ENCODE measurements at places on chromosomes 5 and 9. TPM values are rescaled to one million over a fixed set of nuclear protein-coding genes. Genes with fewer than 3 reads are reported as not detected.
A peak's percentile ranks its signal among the peaks of the same experiment; 100 is the strongest.

DNA sequence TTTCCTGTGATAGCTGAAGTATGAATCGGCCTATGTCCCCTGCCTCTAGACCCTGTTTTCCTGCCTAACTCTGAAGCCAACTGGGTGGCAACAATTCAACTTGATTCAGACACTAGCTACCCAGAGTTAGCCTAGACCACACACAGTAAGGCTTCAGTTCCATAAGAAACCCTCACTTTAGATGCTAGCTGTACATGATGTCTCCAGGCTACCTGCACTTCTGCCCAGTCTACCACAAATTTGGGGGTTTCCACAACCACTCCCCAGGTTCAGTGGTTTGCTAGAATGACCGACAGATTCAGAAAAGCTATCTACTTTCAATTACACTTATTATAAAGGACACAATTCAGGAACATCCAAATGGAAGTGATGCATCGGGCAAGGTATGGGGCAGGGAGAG, 119.4 kb upstream of the VLDLR start:
- H3K4me1 ChIP-seq: no peaks in the 10 kb centered on the region
- peaks cover 3% of the 10 kb centered on the region for H3K36me3 ChIP-seq
- no peak overlapping the region for H3K27ac ChIP-seq
- H3K27me3 ChIP-seq: no peaks in the 10 kb centered on the region
- no peak for DNase-seq

- no peaks in the 10 kb centered on the region for H3K27me3 ChIP-seq
- H3K4me3 ChIP-seq: no peak overlapping the region
- no peak overlapping the region for H3K27ac ChIP-seq
Observed at GRCh38 chr9:33682551-33682950, 112.8 kb upstream of the PRSS3 start.

- H3K27ac ChIP-seq: no peak overlapping the region
- peaks cover 12% of the 10 kb centered on the region for H3K4me1 ChIP-seq
- no peaks in the 10 kb centered on the region for H3K27me3 ChIP-seq
- DNase-seq: no peak
- H3K36me3 ChIP-seq: no peaks in the 10 kb centered on the region
- H3K4me3 ChIP-seq: no peak overlapping the region
Observed at GRCh38 chr5:3639175-3639574, 43.5 kb downstream of the IRX1 start.

The SAXO1 gene
- 0.14 TPM for total RNA-seq

GRCh38 chr5:82332886-82333615, 54.9 kb upstream of the RPS23 start:
- H3K4me3 ChIP-seq: no peak overlapping the region
- no peak for DNase-seq
- no peaks in the 10 kb centered on the region for H3K27me3 ChIP-seq
- H3K36me3 ChIP-seq: peaks cover 4% of the 10 kb centered on the region
- peaks cover 8% of the 10 kb centered on the region for H3K4me1 ChIP-seq

- no peak for DNase-seq
- no peaks in the 10 kb centered on the region for H3K36me3 ChIP-seq
Observed at GRCh38 chr5:150763023-150763769, 4.4 kb upstream of the DCTN4 start.

- H3K36me3 ChIP-seq: no peaks in the 10 kb centered on the region
- DNase-seq: no peak
- H3K4me1 ChIP-seq: peaks cover 23% of the 10 kb centered on the region
- H3K4me3 ChIP-seq: peak overlapping the region; percentile 86
- no peaks in the 10 kb centered on the region for H3K27me3 ChIP-seq
Observed at GRCh38 chr9:124940521-124940893, 376 bp downstream of the GOLGA1 start.

GRCh38 chr5:127320032-127320965, 29.7 kb downstream of the MEGF10 start:
- DNase-seq: no peak
- peaks cover 5% of the 10 kb centered on the region for H3K36me3 ChIP-seq
- H3K27me3 ChIP-seq: no peaks in the 10 kb centered on the region

- no peak overlapping the region for H3K4me3 ChIP-seq
- no peaks in the 10 kb centered on the region for H3K36me3 ChIP-seq
- H3K27ac ChIP-seq: peak overlapping the region; percentile 80
- H3K27me3 ChIP-seq: peaks cover 4% of the 10 kb centered on the region
Observed at GRCh38 chr5:178074266-178074952, 38.9 kb upstream of the N4BP3 start.

The CCNI2 gene
- total RNA-seq: not detected

GRCh38 chr5:73497497-73498056, 665 bp upstream of the BTF3 start:
- peak overlapping the region; percentile 100 for H3K4me3 ChIP-seq
- DNase-seq: no peak

The ITGA1 gene
- 3.0 TPM for total RNA-seq

The GNE gene
- 24.6 TPM for total RNA-seq

The CEL gene
- 3.5 TPM for total RNA-seq

DNA sequence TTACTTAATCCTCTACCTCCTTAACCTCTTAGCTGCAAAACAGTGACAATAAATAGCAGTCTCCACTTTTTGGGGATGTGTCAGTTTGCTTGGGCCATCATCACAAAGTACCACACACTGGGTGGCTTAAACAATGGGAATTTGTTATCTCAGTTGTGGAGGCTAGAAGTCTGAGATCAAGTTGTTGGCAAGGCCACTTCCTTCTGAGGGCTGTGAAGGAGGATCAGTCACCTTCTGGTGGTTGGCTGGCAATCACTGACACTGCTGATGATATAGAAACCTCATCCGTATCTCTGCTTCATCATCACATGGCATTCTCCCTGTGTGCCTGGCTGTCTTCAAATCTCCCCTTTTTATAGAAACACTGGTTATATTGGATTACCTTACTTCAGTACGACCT, 187.1 kb upstream of the TBC1D2 start:
- no peak overlapping the region for H3K4me3 ChIP-seq
- no peak for DNase-seq
- H3K4me1 ChIP-seq: no peaks in the 10 kb centered on the region
- H3K36me3 ChIP-seq: no peaks in the 10 kb centered on the region

The ANKRD18A gene
- total RNA-seq: 7.6 TPM

- DNase-seq: no peak
- peaks cover 12% of the 10 kb centered on the region for H3K27me3 ChIP-seq
- no peaks in the 10 kb centered on the region for H3K4me1 ChIP-seq
- H3K4me3 ChIP-seq: no peak overlapping the region
Observed at GRCh38 chr5:99169309-99169708, 240.5 kb upstream of the CHD1 start.

- no peak overlapping the region for H3K4me3 ChIP-seq
- H3K36me3 ChIP-seq: no peaks in the 10 kb centered on the region
- H3K27me3 ChIP-seq: no peaks in the 10 kb centered on the region
Observed at GRCh38 chr5:135438636-135439221, 8.4 kb downstream of the DCANP1 start.

- no peak for DNase-seq
- H3K27me3 ChIP-seq: peaks cover 5% of the 10 kb centered on the region
- H3K4me1 ChIP-seq: peaks cover 61% of the 10 kb centered on the region
Observed at GRCh38 chr5:68542207-68542606, 326.7 kb downstream of the PIK3R1 start.

GRCh38 chr5:147791181-147791580, 8.7 kb upstream of the JAKMIP2 start:
- peak overlapping the region; percentile 20 for H3K27ac ChIP-seq
- no peaks in the 10 kb centered on the region for H3K36me3 ChIP-seq
- DNase-seq: no peak
- peaks cover 4% of the 10 kb centered on the region for H3K4me1 ChIP-seq
- no peaks in the 10 kb centered on the region for H3K27me3 ChIP-seq

DNA sequence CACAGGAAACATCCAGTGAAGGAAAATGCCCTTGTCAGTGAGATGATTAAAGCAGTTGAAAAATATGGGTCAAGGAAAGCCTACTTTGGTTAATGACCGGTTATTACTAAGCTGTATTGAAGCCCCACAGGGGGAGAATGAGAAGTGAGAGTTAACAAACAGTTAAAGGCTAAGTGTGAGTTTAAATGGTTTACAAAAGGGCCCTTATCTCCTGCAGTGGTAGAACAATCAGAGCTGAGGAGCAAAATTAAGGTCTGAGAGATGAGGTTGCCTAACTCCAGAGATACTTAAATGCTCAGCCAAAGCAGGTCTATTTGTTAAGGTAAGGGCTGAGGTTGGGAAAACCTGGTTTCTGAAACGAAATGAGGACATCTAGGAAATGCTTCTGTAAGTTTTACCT, 75.1 kb upstream of the FER start:
- H3K27me3 ChIP-seq: no peaks in the 10 kb centered on the region
- no peak for DNase-seq
- peaks cover 43% of the 10 kb centered on the region for H3K4me1 ChIP-seq
- H3K36me3 ChIP-seq: no peaks in the 10 kb centered on the region

DNA sequence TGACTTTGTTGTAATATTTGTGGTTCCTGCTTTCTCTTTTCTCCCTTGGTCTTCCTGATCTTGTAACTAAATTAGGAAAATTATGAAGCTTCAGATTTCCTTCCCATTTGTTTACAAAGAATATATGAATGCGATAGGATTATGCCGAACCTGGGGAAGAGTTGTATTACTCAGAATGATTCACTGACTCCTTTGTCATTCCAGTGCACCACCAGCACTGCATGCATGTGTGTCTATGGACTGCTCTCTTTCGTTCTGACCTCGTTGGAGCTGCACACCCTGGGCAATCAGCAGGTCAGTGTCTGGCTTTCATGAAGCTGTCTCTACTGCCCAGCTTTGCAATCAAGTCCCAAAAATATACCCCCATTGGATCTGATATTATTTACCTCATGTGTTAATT, 25.5 kb downstream of the NUP188 start:
- no peak overlapping the region for H3K4me3 ChIP-seq
- peaks cover 18% of the 10 kb centered on the region for H3K36me3 ChIP-seq
- no peak overlapping the region for H3K27ac ChIP-seq
- DNase-seq: no peak
- H3K4me1 ChIP-seq: no peaks in the 10 kb centered on the region

The NEURL1B gene
- 6.1 TPM for total RNA-seq

GRCh38 chr9:134049236-134049635, 18.6 kb downstream of the BRD3 start:
- no peaks in the 10 kb centered on the region for H3K27me3 ChIP-seq
- H3K4me1 ChIP-seq: no peaks in the 10 kb centered on the region
- H3K4me3 ChIP-seq: no peak overlapping the region
- H3K27ac ChIP-seq: no peak overlapping the region

DNA sequence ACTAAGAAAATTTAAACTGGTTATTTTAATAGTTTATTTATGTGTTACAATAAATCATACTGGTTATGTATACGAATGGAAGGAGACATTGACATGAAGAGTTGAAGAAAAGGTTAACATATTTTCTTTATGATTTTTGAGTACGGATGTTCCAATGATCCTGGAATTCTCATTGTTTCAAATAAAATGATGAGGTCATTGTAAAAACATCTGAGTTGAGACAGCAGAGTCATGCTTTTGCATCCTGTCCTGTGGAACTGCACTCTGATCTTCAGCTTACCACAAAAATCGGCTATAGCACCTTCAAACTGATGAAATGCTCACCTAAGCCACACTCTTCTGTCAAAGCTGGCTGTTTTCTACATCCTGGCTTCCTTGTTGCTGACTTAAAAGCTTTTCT, 67.8 kb downstream of the PTCD2 start:
- H3K27ac ChIP-seq: no peak overlapping the region
- DNase-seq: no peak
- no peaks in the 10 kb centered on the region for H3K4me1 ChIP-seq

DNA sequence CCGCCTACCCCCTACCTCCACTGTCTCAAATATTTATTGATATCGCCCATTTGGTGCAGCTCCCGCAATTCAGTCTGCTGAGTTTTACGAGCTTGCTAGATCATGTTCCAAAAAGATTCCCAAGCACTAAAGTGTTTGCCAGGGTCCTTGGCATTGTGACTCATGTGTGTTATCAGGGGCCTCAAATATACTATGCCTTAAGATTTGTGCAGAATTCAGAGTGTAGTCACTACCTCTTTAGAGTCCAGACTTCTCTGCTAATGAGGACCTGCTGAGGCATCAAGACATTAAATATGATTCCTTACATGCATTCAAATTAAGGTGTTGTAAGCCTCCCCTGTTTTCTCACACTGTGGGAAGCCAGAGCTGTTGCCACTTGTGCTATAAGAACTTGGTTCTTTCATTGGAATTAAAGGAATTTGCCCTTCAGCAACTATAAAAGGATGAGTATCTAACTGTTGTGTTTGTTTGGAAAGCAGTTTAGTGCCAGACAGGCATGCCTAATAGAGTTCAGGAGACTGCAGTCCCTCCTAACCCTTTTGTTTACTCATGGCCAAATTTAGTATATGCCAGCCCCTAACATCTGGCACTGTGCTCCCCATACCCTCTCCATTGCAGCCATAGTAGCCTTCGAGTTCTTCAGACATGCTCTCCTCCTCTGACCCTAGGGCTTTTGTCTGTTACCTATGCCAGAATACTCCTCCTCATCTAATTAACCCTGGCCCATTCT, 316.4 kb downstream of the NR3C1 start:
- H3K27ac ChIP-seq: peak overlapping the region; percentile 32
- no peaks in the 10 kb centered on the region for H3K4me1 ChIP-seq
- H3K4me3 ChIP-seq: no peak overlapping the region
- no peaks in the 10 kb centered on the region for H3K36me3 ChIP-seq
- H3K27me3 ChIP-seq: no peaks in the 10 kb centered on the region

Data from neural crest cell (in vitro differentiated cells).